ENCODE measurements at places on chromosomes 7 and 10. TPM values are rescaled to one million over a fixed set of nuclear protein-coding genes. Genes with fewer than 3 reads are reported as not detected.

The SEM1 gene
- 35.9 TPM for total RNA-seq

The KIAA1549 gene
- 1.7 TPM for total RNA-seq

The PARD3 gene
- 1.3 TPM for total RNA-seq

The GHRHR gene
- not detected for total RNA-seq

The ZNF800 gene
- total RNA-seq, result 32.1 TPM

The DRGX gene
- not detected for total RNA-seq

The AKR1D1 gene
- total RNA-seq, result not detected

The STEAP2 gene
- not detected for total RNA-seq

The SYNPO2L gene
- not detected for total RNA-seq

The METTL2B gene
- 59.8 TPM for total RNA-seq

The OSBPL3 gene
- total RNA-seq, result 44.1 TPM

The PTPN20 gene
- total RNA-seq, result 1.8 TPM

The C7orf57 gene
- 1.0 TPM for total RNA-seq

The SHTN1 gene
- 0.08 TPM for total RNA-seq

The ZNF117 gene
- 2.9 TPM for total RNA-seq

The FAM237B gene
- total RNA-seq, result not detected

The CACNA2D1 gene
- not detected for total RNA-seq

The ANXA8 gene
- not detected for total RNA-seq

The GRK5 gene
- 12.8 TPM for total RNA-seq

The MSANTD7 gene
- total RNA-seq, result 26.5 TPM

The LRMDA gene
- not detected for total RNA-seq

The ANKRD61 gene
- total RNA-seq, result 0.16 TPM

The IL6 gene
- not detected for total RNA-seq

The PLXNA4 gene
- total RNA-seq, result 0.12 TPM

The TBX20 gene
- total RNA-seq, result 0.12 TPM

The CADPS2 gene
- total RNA-seq, result not detected

The MALRD1 gene
- total RNA-seq, result 0.36 TPM

The WNT8B gene
- not detected for total RNA-seq

The RAMP3 gene
- not detected for total RNA-seq

The NPY4R2 gene
- not detected for total RNA-seq

The TMEM270 gene
- total RNA-seq, result not detected

Data from activated naive CD8-positive, alpha-beta T cell treated with anti-CD3 and anti-CD28 coated beads for 36 hours (primary cell).